ENCODE measurements at places on chromosomes 7 and 10. TPM values are rescaled to one million over a fixed set of nuclear protein-coding genes. Genes with fewer than 3 reads are reported as not detected.

- DNase-seq: no peak
These were observed 14.2 kb upstream of the HPS1 start for GRCh38 chr10:98460837-98461499.

GRCh38 chr7:98622926-98623325 lies 5.8 kb downstream of the NPTX2 start:
- no peak for DNase-seq

DNA sequence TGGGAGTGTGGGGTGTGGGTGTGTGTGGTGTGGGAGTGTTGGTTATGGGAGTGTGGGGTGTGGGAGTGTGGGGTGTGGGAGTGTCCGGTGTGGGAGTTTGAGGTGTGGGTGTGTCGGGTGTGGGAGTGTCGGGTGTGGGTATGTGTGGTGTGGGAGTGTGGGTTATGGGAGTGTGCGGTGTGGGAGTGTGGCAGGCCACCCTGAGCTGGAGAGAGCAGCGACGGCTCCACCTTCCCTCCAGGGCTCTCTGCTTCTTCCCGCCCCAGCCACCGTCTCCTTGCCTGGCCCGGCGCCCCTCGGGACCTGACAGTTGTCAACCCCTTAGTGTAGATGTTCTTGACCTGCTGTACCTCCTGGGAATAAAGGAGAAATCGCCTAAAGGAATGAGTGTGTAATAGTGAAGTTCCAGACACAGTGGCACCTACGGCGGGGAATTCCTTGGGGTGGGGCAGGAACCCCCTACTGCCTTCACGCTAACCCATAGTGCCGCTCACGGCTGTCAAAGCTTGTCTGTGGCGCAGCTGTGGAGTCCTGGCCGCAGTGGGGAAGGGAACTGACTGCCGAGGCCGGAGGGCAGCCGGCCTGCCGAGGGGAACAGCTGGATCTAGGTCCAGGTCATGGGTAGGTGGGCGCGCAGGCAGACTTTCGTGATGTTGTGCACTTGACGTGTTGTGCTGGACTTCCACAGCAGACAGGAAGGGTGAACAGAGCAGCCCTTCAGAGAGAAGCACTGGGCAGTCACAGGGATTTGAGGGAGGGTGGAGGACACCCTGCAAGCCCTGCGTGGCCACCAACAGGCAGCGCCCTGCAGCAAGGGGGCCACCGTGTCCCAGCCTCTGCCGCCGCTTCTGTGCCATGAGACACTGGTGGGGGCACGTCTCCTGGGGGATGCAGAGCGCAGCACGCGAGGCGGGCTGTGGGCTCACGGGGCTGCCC lies 49.0 kb upstream of the EN2 start:
- no peak for DNase-seq

DNA sequence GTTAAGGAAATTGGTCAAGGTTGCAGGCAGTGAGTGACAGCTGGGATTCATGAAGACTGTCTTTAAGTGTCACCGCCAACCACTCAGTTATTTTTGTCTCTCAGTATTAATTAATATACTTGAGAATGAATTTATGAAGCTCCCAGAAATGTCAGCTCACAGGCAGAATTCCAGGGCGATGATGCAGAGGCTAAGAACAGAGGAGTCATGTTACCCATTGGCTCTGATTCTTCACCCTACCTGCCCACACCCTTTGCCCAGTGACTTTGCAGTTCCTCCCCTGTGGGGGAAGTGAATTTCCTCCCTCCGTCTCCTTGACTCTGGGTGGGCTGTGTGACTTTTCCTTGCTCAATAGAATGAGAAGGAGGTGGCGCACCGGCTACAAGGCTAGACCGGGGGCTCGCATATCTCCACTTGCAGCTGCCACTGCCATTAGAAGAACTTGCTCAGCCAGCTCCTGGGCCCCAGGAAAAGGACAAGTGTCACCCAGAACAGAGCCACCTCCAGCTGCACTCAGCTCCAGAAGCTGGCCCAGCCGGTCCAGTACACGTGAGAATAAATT lies 157.1 kb upstream of the PRKCQ start:
- DNase-seq: no peak

DNA sequence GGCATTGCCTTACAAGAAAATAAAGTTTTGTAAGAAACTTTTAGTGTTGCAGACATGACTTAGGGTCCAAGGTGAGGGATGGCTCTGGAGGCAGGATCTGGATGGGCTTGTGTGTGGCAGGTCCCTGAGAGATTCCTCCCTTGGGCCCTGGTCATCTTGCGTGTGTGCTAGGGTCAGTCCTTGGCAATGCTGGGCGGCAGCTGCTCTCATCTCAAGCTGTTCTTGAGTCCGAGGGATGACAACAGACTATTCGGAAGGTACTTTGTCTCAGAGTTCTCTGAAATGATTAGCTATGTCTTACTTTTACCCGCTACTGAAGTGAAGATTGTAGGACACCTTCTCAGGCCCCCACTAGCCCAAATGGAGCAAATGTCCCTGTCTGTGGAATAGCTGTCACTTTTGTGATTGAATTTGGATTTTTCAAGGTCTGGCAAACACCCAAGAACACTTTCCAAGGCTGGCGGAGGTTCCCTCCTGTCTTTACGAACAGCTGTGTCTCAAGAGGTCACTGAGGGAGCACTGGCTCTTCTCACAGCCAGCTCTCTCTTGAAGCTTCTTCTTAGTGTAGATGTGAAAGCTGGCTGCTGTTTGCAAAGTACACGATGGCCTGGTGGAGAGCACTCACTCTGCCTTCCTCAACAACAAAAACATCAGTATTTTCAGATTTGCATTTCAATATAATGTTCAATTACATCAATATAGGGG lies 253.6 kb downstream of the STK31 start:
- DNase-seq: no peak

ZNF853 gene
- 14.0 TPM for total RNA-seq

- DNase-seq: peak; percentile 47
These were observed 348.4 kb upstream of the PODXL start for GRCh38 chr7:131904760-131905327.

GPR146 gene
- total RNA-seq: 36.1 TPM

DNA sequence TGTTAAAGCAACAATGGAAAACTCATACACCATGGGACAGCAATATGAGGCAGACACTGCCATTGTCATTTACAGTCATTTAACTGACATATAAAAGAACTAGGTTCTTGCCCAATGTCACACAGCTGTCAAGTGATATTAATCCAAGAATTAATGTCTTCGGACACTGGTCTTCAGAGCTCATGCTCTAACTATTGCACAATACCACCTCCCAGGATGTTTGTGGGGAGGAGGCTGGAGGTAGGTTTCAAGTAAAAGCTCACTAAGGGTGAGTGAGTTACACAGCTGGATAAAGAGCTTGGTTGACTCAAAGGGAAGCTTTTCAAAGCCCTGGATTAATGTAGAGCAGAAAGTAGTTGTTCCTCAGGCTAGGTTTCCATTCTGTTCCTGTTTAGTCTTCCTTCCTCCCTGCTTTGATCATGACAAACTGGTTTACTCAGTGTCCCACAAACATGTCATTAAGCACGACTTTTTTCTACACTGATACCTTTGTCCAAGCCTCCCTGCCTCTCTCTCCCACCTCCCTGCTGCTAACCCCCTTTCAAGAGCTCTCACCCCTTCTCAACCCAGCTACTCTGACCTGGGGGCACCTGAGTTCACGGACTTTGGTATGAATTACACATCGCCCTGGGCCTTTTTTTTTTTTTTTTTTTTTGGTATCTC lies 987 bp upstream of the EXOC6 start:
- DNase-seq: no peak

FXYD4 gene
- total RNA-seq: not detected

DNA sequence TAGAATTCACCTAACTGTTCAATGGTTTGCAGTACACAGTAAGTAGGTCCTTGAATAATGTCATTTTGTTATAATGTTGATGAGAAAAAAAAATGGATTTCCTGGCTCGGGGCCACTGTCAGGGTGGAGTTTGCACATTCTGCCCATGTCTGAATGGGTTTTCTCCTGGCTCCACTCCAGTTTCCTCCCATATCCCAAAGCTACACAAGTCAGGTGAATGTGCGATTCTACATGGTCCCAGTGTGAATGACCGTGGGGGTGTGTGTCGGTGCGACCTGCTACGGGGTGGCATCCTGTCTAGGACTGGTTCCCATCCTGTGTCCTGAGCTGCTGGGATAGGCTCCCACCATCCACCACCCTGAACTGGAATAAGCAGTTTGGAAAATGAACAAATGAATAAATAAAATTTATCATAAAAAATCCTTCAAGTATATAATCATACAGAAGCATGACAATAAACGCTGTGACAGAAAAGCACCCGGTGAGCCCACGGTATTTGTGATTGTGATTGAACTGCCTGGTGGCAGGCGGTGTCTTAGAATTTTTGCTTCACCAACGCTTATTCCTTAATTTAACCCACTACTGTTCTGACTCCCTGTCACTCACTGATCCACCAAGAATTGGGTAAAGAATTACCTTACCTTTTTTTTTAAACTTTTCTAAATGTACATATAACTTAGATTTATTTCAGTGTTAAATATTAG lies 114.1 kb downstream of the ICA1 start:
- no peak for DNase-seq

GRCh38 chr10:88521791-88522190 lies 61.3 kb downstream of the RNLS start:
- no peak for DNase-seq

DNA sequence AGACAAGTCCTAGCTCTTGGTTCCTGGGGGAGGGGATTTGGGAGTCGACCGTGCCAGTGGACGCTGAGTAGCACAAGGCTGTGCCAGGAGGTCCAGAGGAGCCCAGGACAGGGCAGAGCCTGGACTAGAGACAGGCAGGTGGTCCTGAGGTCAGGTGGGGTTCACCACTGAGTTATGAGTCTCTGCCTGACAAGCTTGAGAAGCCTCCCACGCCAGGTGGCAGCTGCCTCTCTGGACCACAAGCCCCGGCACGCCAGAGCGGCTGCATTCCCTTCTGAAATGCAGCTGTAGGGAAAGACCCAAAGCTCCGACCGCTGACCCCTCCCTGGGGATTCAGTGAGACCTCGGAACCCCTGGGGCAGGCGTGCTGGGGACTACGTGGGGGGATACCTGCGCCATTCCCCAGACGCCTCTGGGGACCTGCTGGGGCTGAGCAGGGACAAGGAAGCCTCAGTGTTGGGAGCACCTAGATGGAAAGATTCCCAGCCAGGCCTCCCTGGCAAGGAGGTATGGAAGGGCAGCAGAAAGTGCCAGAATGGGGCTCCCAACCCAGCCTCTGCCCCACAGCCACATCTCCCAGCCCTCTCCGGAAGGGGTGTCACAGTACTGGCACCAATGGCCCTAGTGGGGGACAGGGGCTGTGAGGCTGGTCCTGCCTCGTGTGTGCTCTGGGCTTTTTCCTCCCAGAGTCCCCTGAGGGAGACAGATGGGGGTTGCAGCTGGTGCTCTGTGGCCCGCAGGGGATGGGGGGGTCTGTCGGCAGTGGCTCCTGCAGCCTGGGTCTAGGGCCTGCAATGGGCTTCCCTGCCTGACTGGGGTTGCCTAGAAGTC lies 29.0 kb downstream of the PDGFA start:
- no peak for DNase-seq

DNA sequence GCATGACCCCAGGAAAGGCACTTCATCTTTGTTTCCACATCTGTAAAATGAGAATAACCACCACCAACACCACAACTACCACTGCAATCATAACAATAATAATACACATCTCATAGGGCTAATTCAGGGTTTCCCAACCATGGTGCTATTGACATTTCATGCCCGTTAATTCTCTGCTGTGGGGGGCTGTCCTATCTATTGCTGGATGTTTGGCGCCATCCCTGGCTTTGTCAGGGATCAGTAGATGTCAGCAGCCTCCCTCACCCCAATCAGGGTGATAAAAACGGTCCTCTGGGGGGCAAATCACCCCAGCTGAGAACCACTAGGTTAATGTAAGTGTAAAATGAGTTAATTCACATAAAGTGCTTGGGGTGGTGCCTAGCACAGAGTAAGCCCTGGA lies 145.8 kb downstream of the EMX2 start:
- no peak for DNase-seq

PRSS1 gene
- not detected for total RNA-seq

DNA sequence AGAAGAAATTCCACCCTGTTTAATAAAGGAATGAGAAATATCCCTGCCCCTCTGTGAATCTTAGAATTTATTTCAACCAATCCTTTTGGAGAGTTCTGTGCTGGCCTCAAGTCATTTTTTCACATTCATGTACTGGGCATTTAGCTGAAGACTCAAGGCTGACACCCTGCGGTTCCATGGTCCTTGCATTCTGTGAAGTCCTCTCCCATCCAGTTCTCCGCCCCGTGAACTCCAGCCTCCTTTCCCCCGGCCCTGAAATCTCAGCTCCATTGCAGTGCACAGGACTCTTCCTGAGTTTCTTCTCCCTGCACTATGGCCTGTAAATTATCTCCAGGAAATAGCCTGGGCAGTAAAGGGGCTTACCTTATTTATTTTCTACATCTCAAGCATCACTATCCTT lies 183.0 kb upstream of the KCND2 start:
- DNase-seq: no peak

LEP gene
- total RNA-seq: 7.4 TPM

DNA sequence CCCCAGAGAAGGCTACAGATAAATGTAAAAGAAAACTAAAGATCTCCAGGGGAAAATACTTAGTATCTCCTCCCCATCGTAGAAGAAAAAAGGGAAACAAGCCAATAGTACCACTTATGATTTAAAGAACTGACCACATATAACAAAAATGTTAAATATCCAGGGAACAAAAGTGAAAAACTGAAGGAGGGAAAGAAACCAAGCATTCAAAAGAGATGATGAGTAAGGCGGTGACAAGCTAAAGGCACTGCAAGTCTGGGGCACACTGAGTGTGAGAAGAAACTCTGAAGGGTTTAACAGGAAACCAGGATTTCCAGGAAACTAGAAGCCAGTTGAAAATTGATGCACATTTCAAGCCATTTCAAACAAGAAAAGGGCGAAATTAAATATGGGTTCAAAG lies 226.3 kb downstream of the AHR start:
- no peak for DNase-seq

DNA sequence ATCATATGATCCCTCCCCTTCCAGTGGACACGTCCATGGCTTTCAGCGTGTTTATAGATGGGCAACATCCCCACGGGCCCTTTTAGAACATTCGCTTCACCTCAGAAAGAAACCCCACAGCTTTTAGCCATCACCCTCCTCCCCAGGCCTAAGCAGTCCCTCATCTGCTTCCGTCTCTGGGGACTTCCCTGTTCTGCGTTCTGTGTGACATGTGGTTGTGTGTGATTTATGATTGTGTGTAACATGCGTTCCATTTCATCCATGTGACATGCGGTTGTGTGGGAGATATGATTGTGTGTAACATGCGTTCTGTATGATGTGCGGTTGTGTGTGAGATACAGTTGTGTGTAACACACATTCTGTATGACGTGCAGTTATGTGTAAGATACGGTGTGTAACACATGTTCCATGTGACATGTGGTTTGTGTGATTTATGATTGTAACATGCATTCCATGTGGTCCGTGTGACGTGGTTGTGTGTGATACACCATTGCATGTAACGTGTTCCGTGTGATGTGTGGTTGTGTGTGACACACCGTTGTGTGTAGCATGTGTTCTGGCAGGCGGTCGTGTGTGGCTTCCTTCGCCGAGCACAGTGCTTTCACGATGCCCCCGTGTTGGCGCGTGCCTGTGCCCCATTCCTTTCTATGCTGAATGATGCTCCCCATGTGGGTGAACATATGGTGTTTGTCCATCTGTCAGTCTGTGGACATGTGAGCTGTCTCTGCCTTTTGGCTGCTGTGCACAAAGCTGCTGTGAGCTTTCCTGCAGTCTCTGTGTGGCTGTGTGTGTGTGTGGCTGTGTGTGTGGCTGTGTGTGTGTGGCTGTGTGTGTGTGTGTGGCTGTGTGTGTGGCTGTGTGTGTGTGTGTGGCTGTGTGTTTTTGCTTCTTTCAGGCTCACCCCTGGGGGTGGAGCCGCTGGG lies 26.2 kb downstream of the PWWP2B start:
- DNase-seq: no peak
